ENCODE measurements at places on chromosomes 12 and 14. TPM values are rescaled to one million over a fixed set of nuclear protein-coding genes. Genes with fewer than 3 reads are reported as not detected.

Gene RBM25
- 35.0 TPM for total RNA-seq

Gene MUCL1
- not detected for total RNA-seq

Gene FRS2
- total RNA-seq = 11.7 TPM

Gene CDKN3
- total RNA-seq = 122 TPM

Gene ARHGAP9
- total RNA-seq = 3.3 TPM

Gene TEX52
- total RNA-seq = not detected

Gene TRIM9
- 1.8 TPM for total RNA-seq

GRCh38 chr12:103715494-103715893 is 125.5 kb downstream of the NT5DC3 start:
- no peak for DNase-seq

- no peak for DNase-seq
Measured at GRCh38 chr12:116213014-116213413, 64.5 kb downstream of the MED13L start.

DNA sequence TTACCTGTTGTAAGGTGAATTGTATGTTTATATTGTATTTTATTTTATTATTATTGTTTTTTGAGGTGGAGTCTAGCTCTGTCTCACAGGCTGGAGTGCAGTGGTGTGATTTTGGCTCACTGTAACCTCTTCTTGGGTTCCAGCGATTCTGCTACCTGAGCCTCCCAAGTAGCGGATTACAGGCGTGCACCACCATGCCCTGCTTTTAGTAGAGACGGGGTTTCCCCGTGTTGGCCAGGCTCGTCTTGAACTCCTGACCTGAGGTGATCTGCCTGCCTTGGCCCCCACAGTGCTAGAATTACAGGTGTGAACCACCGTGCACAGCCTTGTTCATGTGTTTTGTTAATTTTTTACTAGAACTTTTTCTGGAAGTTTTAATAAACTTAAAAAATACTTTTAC is 3.8 kb downstream of the ATF7IP start:
- DNase-seq = no peak

DNA sequence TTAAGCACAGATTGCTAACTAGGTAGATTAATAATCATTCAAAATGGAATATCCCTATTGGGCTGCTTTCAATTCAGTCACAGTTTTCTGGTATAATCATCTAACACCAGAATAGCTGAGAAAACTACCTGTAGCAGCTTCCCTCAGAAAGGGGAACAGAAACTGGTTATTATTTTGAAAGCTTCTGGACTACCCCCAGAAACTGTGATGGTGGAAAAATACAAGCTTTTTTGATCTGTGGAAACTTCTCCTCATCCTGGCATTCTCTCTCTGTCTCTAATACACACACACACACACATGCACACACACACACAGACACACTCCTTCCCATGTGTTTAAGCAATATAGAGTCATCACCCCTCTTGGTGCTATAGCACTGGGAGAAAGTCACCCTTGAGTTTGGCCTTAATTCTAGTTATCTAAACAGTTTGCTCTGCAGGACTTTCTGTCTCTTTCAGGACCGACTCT is 251.5 kb upstream of the LMO3 start:
- no peak for DNase-seq

- no peak for DNase-seq
Measured at GRCh38 chr14:99185436-99186068, 86.4 kb downstream of the BCL11B start.

- DNase-seq = peak; percentile 58
Measured at GRCh38 chr12:18439541-18439940, 178.2 kb downstream of the PIK3C2G start.

GRCh38 chr14:32940711-32941667 is 2.3 kb downstream of the NPAS3 start:
- no peak for DNase-seq

DNA sequence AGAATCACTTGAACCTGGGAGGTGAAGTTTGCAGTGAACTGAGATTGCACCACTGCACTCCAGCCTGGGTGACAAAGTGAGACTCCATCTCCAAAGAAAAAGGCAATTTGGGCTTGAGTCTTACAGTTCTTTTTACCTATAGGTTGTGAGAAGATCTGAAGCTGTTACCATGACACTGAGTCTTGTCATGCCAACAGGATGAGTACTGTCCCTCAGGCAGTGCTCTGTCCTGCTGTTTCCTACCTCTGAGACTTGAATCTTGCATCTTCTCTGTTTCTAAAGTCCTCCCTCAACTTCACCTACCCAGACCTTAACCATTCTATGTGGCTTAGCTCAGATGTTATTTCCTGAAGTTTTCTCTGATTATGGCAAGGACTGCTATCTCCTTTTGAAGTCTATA is 400.8 kb upstream of the PRICKLE1 start:
- DNase-seq = no peak

- DNase-seq = no peak
Measured at GRCh38 chr12:76929499-76929898, 50.7 kb upstream of the CSRP2 start.

GRCh38 chr12:90399357-90399756 is 555.6 kb downstream of the CCER1 start:
- peak; percentile 4 for DNase-seq

- peak; percentile 23 for DNase-seq
Measured at GRCh38 chr12:104877103-104877705, 80.9 kb downstream of the SLC41A2 start.

DNA sequence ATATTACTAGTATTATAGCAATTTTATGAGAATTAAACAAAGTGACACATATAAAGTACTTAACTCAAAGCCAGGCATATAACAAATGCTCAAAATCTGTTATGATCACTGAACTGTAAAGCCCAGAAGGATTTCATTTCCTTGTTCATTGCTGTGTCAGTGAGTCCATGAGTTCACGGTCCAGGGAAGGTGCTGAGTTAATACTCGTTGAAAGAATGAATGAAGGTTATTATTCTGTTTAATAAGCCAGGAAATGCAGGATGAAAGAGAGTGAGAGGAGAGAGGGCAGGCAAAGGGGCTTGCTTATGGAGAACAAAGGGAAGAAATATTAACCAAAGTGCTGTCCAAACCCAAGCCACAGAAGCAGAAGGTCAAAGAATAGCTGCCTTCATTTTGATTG is 40.2 kb upstream of the NT5DC3 start:
- no peak for DNase-seq

- no peak for DNase-seq
Measured at GRCh38 chr12:124972211-124972610, 16.7 kb downstream of the DHX37 start.

DNA sequence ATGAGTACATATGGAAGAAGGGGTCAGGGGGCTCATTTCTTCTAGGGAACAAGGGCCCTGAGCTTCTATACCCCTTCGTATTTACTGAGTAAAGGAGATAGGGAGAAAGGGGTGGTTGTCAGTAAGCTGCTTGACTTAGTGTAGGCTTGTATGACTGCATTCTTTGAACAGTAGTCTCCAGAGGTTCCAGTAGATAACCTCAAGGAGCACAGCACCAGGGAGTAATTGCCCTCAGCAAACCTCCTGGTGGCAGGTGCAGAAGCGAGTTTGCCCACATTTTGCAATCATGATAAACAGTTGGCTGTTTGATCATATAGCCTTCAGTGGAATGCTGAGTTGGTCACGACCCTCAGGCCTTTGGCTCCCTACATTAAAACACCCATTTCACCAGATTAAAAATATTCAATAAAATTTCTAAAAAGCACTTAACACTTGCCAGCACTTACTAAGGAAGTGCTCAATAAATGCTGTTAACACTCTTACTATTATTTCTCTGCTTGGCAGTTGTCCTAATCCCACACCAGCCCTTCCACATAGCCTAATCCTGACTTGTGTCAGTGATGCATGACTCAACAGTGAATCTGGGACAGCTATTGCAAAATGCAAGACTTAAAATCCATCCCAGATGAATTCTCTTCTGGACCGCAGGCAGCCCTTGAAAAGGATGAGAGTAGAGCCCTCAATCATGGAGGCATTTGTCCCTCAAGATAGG is 3.7 kb upstream of the DHRS4L2 start:
- DNase-seq = peak; percentile 63

DNA sequence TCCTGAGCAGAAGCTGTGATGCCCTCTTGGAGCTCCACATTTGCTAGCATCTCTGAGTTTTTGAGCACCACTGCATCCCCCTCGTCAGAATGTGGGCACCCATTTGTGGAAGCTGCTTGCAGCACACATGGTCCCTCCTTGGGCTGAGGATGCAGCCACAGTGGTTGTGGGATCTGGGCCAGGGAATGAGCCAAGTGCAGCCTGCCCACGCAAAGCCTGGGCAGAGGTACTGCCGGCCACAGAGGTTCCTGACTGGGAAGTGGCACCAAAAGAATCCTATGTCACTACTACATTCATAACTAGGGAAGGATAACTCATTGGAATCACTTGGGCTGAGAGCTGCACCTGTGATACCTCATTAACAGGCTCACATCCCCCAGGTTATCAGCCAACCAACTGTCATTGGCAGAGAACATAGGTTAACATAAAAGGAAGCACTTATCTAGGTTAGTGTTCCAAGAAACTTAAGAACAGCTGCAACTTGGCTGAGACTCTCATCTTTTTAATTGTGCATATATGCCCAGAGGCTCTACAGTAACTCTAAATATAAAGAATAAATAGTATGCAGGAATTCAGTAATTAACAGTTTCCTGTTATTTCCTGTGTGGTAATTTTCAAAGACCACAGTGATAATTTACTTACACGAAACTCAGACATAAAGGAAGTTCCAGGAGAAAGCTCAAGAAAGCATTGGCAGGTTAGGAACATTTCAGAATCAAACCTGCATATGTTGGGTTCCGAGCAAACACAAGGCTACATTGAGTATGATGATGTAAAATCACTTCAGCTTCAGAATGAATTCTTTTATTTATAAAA is 145.3 kb downstream of the BCAT1 start:
- DNase-seq = no peak

DNA sequence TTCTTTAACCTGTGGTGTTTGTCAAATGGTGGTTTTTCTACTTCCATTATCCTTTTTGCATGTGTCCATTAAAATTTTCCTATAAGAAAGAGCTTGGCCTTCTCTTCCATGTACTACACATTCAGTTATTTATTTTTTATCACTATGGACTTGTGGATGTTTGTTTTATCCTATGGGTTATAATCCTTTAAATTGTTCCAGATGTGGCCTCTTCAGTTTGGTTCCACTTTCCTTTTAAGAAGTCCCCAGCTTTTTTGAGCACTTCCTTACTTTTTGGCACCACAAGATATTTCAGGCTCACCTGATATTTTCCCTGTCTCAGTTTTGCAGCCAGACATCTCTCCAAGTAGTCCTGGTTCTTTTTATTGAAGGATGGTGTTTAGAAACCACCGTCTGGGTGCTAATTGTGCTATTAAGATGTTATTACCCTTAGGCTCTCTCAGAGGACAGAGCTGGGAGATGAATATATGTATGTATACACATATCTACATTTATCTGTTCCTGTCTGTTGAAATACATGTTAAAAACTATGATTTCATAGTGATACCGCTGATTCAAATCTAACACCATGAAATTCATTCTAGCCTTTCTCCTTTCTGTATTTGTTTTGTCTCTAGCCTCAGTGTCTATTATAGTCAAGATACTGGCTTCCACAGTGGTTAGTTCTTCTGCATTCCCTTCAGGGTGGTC is 408.5 kb upstream of the RGS6 start:
- DNase-seq = no peak

GRCh38 chr14:53709381-53709780 is 247.2 kb downstream of the BMP4 start:
- no peak for DNase-seq

- peak; percentile 36 for DNase-seq
Measured at GRCh38 chr14:68978172-68978911, 760 bp downstream of the ACTN1 start.

DNA sequence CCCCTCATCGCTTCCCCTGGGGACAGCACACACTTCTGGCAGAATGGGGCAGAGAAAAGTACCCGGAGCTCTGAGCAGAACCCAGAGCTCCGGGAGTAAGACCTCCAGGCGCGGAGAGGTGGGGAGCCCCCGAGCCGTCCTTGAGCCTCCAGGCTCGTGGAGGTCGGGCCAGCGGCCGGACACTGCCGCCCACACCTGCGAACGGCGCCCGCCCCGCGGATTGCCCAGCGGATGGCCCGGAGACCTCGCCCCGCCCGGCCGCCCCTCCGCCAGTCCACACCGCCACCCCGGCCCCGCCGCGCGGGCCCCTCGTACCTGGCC is 344 bp downstream of the SPTLC2 start:
- DNase-seq = no peak

DNA sequence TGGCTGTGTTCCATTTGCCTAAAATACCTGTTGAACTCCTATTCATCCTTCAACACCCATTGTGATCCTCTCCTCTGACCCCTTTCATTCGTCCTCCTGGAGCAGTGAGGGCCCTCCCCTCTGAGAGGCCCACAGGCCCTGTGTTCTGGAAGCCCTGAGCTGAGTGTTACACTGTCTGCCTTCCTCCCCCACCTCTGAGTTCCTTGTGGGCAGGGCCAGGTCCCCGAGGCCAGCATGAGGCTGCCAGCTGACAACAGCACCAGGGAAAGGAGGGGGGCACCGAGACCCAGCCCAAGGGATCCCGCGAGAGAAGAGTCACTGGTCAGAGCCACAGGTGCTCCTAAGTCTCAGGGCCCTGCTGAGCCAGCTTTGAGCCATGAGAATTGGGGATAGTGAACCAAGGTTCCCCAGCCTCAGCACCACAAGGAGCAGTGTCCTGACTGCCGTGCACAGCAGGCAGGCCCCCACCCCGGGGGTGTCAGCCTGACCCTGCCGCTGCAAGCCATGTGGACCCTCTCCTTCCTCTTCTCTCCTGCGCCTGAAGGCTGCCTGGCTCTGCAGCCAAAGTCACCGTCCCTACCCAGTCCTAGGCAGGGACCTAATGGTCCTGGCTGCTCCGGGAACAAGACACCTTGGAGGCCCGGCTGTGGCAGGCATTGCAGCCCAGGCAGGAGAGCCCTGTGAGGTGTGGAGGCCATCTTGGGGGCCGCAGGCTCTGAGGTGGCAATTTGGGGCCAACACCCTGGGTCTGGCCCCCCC is 52.5 kb downstream of the BEGAIN start:
- no peak for DNase-seq

GRCh38 chr14:23389396-23389795 is 12.6 kb downstream of the CMTM5 start:
- no peak for DNase-seq

DNA sequence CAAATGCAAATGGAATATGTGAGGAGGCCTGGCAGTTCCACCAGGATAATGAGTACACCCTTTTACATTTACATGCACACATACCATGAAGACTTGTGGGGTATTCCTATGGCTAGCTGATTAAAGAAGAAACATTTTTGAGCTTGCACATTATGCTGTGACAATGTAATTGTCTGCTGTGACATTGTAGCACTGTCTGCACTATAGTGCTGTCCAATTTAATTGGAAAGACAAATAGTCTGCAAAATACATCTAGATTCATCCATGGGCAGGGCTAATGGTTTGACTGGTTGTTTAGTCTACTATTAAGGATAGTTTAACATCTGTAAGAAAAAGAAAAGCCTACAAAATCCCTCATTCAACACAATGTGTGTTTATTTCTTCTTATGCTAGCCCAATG is 1005.6 kb upstream of the LRFN5 start:
- DNase-seq = no peak

GRCh38 chr12:97194546-97194945 is 268.1 kb upstream of the RMST start:
- DNase-seq = peak; percentile 66
